ENCODE measurements at places on chromosomes 13 and 19.

DNA sequence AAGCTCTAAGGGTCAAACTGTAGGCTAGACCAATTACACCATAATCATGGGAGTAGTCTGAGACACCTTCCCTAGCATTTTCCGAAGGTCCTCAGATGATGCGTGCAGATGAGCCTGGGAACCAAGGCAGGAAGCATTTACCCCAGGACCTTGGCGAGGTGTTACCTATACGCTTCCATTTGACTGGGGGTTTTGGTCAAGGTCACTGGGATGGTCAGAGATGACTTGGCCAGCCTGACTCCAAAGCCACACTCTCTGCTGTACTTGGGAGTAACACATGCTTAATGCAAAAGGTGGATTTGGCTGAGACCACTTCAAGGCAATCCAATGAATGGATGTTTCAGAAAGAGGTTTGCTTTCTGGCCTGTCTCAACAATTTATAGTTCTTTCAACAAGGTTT lies 98.9 kb upstream of the IRS2 start:
- DNase-seq = no peak

GRCh38 chr13:95301183-95301967 lies at the start of gene ABCC4:
Gene ABCC4 (minus strand): TSS chr13:95301451. CDS start chr13:95301314, 137 bp downstream.
- peak; percentile 75 for DNase-seq

GRCh38 chr13:45521297-45521696 lies 56.6 kb downstream of the COG3 start:
- no peak for DNase-seq

GRCh38 chr19:16336571-16336970 lies 11.9 kb downstream of the KLF2 start:
- no peak for DNase-seq

GRCh38 chr19:47878906-47879305 lies 7.2 kb downstream of the SULT2A1 start:
- no peak for DNase-seq

DNA sequence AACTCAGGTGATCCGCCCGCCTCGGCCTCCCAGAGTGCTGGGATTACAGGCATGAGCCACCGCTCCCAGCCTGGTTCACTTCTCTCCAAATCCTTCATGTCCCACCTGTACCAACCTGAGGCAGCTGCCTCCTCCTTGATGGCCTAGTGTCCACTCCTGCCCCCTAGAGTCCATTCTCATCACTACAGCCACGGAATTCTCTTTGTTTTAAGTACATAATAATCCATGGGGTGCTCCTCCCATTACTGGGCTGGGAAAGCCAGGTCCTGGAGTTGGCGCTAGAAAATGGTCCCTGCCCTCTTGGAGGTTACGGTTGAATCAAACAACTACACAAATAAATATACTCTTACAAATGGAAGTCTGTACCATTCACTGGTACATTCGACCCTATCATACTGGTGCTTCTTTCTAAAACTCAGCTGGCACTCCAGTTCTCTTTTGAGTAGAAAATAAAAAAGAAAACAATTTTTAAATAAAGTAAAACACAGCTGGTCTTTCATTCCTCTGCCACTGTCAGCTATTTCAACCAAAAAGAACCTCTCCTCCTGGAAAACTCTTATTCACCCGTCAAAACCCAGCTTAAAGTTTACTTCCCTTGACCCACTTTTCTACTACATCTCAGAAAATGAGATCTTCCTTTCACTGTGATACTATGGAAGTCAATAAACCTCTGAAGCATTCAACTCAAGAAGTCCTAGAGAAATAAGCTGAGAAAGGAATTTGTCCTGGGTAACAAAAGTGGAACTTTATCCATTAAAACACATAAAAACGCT lies 22.4 kb upstream of the ARHGEF18 start:
- DNase-seq = no peak

DNA sequence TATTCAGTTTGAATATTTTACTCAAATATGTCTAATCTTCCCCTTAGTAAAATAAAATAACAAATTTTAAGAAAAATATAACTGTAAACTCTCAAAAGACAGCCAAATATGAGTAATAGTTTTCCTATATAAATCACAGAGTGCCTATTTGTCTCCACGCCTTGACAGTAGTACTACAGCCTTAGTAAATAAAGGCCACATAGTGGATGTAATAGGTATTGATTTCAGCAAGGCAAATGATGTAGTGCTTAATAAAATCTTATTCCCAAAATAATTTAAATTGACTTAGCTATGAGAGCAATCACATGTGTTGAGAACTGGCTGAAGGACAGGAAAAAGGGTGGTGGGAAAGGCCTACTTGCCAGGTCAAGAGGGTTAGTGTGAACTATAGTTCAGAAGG lies 747.2 kb downstream of the OLFM4 start:
- no peak for DNase-seq

DNA sequence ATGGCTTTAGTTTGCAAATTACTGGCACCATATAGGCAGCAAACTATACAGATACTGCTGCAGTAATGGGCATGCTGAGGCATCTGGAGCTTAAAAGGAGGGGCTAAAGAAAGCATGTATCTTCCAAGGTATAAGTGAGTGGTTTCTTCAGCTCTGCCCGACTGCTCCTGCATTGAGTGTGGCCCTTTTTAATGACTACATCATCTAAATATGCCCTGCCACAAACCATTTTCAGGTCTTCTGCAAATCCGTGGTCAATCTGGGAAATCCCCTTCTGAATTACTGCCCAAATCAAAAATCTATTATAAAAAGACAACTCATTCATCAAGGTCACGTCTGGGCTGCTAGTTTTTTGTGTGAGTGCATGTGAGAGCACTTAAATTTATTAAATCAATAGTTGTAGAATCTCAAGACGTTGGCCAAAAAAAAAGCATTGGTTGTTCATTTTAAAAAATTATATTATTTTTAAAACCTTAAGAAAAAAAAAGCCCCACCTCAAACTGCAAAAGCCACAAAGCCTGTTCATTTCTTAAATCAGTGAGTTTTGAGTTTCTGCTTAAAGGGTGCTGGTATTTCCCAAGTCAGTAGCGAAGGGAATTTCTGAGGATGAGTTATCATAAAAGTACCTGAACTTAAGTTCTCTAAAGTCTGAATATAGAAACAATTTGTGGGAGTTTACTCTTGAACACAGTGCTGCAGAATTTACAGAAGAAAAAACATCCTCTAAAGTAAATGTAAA lies 16.3 kb downstream of the LCP1 start:
- DNase-seq = no peak

DNA sequence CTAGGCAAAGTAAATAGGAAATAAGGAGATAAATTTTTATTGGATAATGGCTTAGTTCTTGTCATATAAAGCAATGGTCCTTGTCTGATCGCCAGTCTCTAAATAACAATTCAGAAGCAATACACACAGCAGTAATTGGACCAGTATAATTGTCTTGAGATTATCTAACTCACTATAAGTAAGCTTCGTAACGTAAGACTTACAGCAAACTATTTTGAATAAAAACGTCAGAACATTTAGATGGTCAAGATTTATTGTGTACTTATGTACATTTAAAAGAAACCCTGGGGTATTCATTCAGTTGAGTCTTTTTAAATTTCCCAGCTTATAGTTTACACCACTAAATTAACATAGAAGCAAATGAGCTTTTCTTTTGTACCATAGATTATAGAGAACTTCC lies 20.2 kb upstream of the TRPC4 start:
- DNase-seq = no peak

GRCh38 chr13:76991432-76991795 lies 467 bp upstream of the CLN5 start:
- DNase-seq = peak; percentile 48

- DNase-seq = no peak
These were observed 53.5 kb upstream of the OLFM4 start for GRCh38 chr13:52975161-52975560.

DNA sequence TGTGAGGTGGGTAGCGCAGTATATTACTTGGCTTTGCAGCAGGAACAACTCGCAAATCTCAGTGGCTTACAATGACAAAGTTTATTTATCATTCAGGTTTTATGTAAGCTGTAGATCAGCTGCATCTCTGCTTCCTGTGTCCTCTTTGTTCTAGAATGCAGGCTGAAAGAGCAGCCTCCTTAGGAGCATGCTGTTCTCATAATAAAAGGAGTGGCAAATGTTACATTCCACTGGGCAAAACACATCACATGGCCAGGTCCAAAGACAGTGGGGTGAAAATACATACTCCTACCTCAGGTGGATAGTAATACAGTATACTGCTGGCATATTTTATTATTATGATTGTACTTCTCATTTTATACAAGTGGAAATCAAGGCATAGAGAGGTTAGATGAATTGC lies 1.2 kb upstream of the CSNK1A1L start:
- DNase-seq = no peak

GRCh38 chr19:58037927-58038687 lies 4.3 kb downstream of the ZSCAN1 start:
- peak; percentile 33 for DNase-seq

GRCh38 chr19:40155749-40156265 lies 35.4 kb upstream of the MAP3K10 start:
- no peak for DNase-seq

- no peak for DNase-seq
These were observed 24.5 kb downstream of the ATP4B start for GRCh38 chr13:113633485-113633873.
